Activated CD8-positive, alpha-beta T cell treated with anti-CD3 and anti-CD28 coated beads for 36 hours (primary cell): ENCODE measurements at places on chromosomes 5 and 9. TPM values are rescaled to one million over a fixed set of nuclear protein-coding genes. Genes with fewer than 3 reads are reported as not detected.

The PLAC8L1 gene
- 0.61 TPM for total RNA-seq

The RNF44 gene
- total RNA-seq: 62.7 TPM

DNA sequence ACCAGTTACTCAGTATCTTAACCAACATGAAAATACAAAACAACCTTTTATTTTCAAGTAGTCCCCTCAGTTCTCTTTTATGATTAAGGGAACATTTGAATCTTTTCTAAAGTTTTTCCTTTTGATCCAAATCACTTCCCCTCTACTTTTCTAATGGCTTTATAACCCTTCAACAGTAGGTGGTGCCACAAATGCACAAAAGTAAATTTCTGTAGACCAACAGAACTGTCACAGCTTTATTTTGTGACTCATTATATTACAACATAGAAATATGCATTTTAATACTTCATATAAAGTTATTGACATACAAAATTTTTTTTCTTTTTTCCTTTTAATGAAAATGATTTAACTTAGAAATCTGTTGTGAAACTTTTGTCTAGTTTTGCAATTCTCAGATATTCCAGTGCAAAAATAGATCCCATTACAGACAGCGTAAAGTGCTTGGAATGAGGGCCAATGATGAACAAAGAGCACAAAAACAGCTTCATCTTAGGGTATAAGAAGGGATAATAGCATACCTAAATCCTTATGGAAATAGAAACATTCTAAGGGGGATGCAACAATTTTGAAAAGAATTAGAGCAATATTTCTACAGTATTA is 17.0 kb downstream of the NIPSNAP3B start:
- no peak for DNase-seq

DNA sequence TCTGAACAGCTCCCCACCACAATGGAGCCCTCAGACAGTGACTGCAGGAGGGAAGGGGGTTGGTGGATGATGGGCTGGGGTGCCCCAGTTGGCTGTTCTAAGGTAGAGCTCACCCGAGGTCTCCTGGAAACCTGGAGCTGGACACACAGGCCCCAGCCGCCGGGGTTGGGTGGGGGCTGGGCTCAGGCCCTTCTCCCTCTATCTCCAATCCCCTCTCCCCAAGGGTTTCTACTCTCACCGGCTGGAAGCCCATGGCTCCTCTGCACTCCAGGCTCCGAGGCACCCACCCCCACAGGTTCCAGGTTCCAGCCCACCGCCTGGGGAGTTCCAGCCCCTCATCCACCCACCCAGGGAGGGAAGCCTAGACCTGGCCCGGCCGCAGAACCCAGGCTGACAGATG is 766 bp downstream of the NR5A1 start:
- no peak for DNase-seq

DNA sequence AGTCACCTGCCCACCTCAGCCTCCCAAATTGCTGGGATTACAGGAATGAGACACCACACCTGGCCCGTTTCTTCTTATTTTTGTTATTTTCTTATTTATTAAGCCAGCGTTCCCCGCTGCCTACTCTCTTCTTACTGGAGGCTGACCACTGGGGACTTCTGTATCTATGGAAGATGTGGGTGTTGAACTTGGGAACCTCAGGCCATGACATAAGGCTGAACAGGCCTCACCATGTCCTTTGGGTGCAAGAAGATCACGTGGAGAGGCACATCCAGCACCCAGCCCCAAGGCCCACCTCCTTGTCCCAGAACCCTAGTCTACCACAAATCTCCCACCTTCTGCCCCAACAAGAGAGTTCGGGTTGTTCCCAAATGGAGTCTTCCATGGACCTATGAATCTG is 59.4 kb upstream of the NEK6 start:
- no peak for DNase-seq

The EFNA5 gene
- not detected for total RNA-seq

DNA sequence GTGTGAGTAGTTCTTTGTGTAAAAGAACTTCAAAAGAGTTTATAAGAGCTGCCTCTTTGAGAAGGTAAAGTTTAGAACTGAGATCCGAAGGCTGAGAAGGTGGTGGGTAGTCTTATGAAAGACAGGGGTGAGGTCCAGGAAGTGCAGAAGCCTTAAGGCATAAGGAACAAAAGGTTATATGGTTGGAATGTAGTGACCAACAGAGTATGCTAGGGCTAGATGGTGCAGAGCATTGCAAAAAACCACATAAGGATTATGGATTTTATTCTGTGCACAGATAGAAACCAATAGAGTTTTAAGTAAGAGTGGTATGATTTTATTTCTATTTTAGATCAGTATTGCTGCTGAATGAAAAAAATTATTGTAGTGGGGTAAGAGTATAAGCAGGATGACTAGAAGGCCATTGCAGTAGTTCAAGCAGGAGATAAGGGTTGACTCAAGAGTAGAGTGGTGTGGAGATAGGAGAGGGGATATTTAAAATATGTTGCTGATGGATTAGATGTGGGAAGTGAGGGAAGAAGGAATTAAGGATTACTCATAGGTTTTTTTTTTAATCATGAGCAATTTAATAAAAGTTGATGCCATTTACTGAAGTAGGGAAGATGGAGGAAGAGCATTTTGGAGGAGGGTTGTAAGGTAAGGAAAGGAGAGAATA is 3.7 kb downstream of the RECK start:
- no peak for DNase-seq

The ANGPTL2 gene
- not detected for total RNA-seq

DNA sequence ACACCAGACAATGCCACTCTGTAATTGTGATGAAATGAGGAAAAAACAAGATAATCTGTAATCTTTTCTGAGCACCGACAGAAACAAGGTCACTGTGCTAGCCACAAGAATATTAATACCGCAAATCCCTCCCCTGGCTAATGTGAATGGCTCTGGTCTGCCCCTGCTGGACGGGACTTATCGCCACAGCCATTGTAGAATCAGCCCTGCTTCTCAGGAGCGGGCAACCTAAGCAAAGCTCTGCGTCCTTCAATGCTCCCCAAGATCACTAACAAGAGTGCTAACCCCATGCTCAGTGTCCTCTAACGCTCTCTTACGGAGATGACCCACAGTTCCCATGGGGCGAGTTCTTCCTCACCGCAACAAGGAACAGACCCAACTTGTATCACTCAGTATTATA is 42.7 kb downstream of the OR2V1 start:
- peak; percentile 30 for DNase-seq

The SUSD3 gene
- total RNA-seq: 36.7 TPM

DNA sequence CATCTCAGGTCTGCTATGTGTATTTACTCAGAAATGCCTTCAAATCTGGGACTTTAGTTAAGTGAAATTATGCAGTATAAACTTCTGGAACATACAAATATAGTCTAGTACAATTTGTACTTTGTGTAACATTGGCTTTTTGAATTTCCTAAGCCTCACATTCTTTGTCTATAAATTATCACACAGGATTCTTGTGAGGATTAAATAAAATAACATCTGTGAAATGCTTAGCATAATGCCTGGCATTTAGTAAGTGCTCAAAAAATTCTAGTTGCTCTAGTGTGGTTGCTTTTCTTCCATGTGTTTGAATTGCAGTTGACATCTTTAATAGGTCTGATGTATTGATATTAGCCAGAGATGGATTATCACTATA is 2.6 kb downstream of the HMMR start:
- DNase-seq: no peak

- no peak for DNase-seq
Measured at GRCh38 chr5:136198453-136198852, 5.5 kb upstream of the SMIM32 start.

- DNase-seq: no peak
Measured at GRCh38 chr5:167730121-167730520, 561.3 kb upstream of the WWC1 start.

DNA sequence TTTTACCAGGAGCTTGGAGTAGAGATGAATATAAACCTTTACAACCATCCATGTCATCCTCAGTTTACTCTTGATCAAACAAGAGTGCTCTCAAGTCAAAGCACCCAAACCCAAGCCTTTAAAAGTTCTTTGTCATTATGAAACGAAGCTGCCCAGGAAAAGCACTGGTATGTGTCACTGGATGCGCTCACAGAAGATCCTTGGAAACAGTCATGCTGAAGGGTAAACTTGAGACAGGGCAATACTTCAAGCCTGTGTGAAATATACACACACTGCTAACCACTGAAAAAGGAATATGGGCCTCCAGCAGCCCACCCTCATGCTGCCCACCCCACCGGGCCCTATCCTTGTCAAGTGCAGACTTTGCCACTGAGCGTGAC is 84.5 kb downstream of the PRRT1B start:
- no peak for DNase-seq

GRCh38 chr5:34531751-34532360 is 124.3 kb upstream of the RAI14 start:
- no peak for DNase-seq

The RNF183 gene
- 0.27 TPM for total RNA-seq

DNA sequence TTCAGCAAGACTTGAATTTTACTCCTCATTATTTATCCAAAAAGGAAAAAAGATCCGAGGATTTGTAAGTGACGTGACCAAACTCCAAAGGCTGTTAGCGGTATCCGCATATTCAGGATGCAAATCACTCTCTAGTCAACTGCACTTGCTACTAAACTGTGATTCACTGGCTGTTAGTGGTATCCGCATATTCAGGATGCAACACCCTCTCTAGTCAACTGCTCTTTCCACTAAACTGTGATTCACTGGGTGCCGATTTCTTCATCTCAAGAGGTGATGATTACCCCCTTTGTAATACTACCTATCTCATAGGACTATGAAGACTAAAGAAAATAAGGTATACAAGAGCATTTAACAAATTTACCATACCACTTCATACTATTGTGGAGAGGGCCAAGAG is 5.7 kb downstream of the MAPKAP1 start:
- peak; percentile 35 for DNase-seq

GRCh38 chr9:108720191-108720642 is 135.6 kb downstream of the ACTL7B start:
- no peak for DNase-seq

DNA sequence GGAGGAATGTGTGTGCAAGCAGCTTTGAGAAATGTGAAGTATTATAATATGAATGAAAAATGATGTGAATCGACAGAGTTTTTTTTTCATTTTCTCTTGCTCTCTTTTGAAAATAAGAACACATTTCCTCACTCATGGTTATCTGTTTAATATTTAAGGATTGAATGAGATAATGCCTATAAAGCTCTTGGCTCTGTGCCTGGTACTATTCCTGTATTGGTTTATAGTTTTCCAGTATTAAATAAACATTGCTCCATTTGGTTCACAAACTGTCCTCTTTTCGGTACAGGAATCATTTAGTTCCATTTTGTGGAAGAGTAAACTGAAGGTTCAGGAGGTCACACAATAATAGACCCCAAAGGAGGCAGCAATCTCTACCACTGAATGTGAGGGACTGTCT is 1185.5 kb upstream of the WWC1 start:
- DNase-seq: no peak

The GARIN3 gene
- 0.77 TPM for total RNA-seq

GRCh38 chr9:125479846-125480615 is 218.4 kb downstream of the GAPVD1 start:
- no peak for DNase-seq

The CAMK4 gene
- 80.7 TPM for total RNA-seq

DNA sequence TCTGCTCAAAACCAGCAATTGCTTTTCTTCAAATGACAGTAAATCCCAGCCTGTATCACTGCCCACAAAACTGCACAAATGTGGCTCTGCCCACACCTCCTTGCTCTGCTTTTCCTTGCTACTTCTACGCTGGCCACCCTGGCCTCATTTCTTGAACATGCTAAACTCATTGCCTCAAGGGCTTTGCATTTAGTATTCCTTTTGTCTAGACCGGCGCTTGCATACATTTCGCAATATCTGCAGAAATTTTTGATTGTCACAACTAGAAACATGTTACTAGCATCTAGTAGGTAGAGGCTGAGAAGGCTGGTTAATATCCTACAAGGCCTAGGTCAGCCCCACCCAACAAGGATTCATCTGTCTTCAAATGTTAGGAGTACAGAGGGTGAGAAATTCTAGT is 2357.8 kb downstream of the MAT2B start:
- no peak for DNase-seq

DNA sequence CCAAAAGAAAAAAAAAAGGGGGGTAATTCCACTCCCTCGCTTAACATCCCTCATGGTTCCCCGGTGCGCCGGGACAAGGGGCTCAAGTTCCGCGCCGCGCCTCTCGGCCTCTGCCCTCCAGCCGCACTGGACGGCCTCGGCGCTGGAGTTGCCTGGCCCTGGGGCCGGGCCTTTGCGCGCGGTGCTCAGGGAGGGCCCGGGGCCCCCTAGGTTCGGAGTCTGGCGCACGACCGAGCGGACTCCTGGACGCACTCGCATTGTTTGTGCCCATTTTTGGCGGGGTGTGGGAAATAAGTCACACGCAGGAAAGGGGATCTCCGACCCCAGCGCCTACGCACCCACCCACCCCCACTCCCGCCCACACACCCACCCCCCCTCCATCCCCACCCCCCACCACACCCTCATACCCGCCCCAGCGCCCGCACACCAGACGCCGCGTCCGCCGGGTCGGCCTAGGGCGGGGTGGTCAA is 381 bp downstream of the MED22 start:
- peak; percentile 52 for DNase-seq

GRCh38 chr5:59921816-59922215 is 28.3 kb upstream of the PDE4D start:
- no peak for DNase-seq

The AIF1L gene
- total RNA-seq: 0.72 TPM

- no peak for DNase-seq
Measured at GRCh38 chr9:82891321-82891720, 171.6 kb downstream of the RASEF start.

GRCh38 chr9:123548741-123549545 is 192.9 kb downstream of the CRB2 start:
- peak; percentile 87 for DNase-seq

GRCh38 chr5:159902444-159903121 is 13.7 kb upstream of the ADRA1B start:
- DNase-seq: no peak

- no peak for DNase-seq
Measured at GRCh38 chr5:18736051-18736398, 1101.8 kb downstream of the TAF11L14 start.

The FYB1 gene
- total RNA-seq: 82.8 TPM

- DNase-seq: no peak
Measured at GRCh38 chr9:27129221-27129620, 20.2 kb downstream of the TEK start.

- peak; percentile 7 for DNase-seq
Measured at GRCh38 chr5:122723606-122724352, 51.1 kb upstream of the SNX2 start.

The PKD2L2 gene
- total RNA-seq: not detected

The SYK gene
- total RNA-seq: 0.20 TPM

DNA sequence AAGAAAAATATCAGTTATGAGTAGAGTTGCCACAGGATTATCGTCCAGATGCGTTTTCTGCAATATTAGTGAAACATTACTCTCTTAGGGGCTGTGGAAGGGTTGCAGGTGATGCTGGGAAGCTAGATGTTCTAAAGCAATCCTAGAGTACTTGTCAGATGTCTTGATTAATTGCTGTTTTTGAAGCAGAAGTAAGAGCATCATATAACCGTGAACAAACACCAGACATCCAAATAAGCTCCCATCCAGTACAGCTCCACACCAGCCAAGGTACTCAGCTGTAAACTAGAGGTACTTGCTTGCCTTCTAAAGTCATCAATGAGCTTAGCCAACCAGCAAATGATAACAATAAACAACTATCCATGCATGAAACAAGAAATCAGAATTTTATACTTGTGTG is 131.1 kb downstream of the ST8SIA4 start:
- no peak for DNase-seq

- DNase-seq: no peak
Measured at GRCh38 chr5:144198386-144198785, 27.7 kb downstream of the KCTD16 start.

The DOCK2 gene
- 181 TPM for total RNA-seq

The SLC25A2 gene
- 0.25 TPM for total RNA-seq

- DNase-seq: no peak
Measured at GRCh38 chr5:98510143-98510985, 263.1 kb upstream of the RGMB start.
